ENCODE measurements at places on chromosomes 16 and 17.

DNA sequence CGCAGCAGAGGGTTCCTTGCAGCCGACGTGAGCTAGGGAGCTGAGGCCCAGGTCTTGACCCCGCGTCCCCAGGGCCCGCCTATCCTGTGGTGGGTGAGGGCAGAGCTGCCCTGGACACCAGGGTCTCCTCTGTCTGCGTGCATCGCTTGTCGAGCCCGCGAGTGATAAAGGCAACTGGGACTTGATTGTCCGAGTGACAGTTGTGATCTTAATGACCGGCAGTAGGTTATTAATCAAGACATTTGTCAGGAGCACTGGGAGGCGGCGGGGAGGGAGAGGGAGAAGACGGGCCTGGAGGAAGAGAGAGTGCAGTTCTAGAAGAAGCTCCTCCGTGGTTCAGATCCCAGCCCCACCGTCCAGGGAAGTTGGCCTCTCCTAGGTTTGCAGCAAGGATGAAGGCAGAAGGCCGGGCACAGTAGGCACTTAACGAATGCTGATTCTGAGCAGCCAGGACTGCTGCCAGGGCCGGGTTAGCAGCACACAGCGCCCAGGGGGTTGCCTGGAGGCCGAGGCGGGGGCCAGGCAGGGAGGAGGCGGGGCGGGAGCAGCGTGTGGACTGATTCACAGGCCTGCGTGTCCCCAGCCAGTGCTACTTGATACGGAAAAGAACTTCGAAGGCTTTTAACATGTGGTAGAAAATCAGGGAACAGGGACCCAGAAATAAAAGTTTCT lies 11.3 kb upstream of the GSE1 start:
- DNase-seq = peak; percentile 84

DNA sequence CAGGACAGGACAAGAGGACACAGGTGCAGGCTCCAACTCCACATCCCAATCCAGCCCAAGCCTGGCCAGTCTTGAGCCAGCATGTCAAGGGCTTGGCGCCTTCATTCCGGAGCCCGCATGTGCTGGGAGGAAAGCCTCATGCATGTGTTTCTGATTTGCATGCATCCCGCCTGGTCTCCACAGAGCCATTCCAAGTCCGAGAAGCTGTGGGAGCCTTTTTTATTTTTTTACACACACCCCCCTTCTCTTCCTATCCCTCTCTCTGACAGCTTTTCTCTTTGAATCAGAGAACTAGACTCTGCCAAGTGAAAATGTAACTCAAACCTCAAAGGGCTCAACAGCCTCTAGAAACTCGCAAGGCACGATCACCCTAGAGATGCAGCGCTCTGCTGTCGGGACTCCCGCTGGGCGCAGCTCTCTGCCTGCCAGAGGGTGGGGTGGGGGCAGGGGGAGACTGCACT lies 45.1 kb downstream of the NOG start:
- peak; percentile 9 for DNase-seq

- no peak for DNase-seq
These were observed 204.2 kb downstream of the NTN1 start for GRCh38 chr17:9225305-9226101.

DNA sequence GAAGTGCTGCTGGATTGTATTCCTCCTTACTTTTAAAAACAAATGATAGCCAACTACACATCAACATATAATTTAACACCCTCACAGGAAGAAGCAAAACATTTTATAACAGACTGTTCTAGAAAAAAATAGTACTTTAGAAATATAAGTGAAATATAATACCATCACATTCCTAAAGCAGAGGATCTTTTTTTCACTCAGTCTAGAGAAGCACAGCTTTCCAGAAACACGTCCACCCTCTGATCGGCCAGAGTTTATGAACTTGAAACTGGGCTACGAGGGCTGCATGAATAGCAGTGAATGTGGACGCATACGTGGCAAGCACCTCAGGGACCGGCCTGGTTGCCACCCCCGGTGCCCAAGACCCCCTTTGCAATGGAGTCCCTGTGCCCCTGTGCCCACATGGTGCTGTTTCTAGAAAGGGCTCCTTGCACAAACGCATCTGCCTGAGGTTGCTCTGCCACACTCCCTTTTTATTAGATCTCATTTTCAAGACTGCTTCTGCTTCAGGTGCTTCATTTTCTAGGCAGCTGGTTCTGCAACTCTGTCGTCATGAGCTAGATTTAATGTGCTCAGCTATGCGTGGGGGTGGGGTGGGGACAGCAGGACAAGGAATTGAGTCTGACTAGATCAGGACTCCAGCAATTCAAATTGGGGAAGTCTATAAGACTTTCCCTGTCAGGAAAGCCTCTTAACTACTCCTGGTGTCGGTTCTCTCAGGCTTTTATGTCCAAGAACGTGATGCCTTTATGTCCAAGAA lies 29.1 kb upstream of the ERN1 start:
- DNase-seq = no peak

DNA sequence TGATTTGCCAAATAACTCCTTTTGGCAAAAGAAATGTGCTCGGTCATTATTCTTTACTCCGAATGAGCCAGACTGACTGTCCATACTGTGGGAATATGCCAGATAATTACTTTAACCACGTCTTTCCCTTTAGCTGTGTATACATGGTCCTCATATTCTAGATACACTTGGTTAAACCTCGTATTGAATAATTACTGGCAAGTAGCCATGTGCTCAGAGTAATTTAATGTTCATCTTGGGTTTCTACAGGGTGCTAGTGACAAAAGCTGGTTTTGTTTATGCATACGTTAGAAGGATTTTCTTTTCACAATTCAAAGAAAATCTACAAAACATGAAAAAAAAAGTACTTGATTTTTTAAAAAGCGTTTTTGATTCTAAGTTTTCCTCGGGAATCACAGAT lies 540.3 kb downstream of the KCNJ2 start:
- DNase-seq = no peak

GRCh38 chr17:30324723-30325122 lies 9.1 kb downstream of the TMIGD1 start:
- no peak for DNase-seq

GRCh38 chr16:1300664-1301476 lies 8.6 kb upstream of the UBE2I start:
- no peak for DNase-seq

- no peak for DNase-seq
These were observed 283.8 kb upstream of the CA10 start for GRCh38 chr17:52442350-52442749.

GRCh38 chr16:1107141-1107540 lies 11.1 kb upstream of the C1QTNF8 start:
- no peak for DNase-seq

DNA sequence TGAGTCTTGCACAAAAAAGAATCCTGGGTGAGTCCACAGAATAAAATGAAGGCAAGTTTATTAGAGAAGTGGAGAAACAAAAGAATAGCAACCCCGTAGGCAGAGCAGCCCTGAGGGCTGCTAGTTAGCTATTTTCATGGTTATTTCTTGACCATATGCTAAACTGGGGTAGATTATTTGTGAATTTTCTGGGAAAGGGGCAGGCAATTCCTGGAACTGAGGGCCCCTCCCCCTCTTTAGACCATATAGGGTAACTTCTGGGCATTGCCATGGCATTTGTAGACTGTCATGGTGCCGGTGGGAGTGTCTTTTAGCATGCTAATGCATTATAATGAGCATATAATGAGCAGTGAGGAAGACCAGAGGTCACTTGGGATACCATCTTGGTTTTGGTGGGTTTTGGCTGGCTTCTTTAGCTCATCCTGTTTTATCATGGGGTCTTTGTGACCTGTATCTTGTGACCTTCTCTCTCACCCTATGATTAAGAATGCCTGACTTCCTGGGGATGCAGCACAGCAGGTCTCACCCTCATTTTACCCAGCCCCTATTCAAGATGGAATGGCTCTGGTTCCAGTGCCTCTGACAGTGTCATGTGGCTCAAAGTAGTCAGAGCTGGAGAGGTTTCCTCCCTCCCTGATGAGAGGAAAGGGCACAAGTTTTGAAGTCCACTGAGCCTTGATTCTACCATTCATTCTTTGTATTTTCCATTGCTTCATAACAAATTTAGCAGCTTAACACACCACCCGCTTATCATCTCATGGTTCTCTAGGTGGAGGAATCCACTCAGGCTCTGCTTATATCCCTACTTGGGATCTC lies 55.7 kb upstream of the LGALS9 start:
- DNase-seq = no peak

DNA sequence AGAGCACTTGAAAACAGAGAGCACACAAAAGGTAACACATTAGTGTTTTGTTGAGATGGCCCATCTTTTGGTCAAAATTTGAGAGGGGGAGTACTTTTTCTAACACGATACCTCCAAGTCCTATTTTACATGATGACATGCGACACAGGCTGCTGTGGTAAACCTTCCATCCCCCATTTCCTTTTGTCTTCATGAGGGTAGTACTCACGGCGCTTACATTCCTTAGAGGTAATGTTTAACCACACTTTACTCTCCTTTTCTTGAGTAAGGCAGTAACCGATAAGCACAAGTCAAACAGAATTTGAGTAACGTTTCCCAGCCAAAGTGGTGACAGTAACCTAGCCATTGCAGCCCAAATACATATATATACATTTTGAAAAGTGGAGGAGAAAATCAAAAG lies 35.8 kb upstream of the PITPNM3 start:
- no peak for DNase-seq

DNA sequence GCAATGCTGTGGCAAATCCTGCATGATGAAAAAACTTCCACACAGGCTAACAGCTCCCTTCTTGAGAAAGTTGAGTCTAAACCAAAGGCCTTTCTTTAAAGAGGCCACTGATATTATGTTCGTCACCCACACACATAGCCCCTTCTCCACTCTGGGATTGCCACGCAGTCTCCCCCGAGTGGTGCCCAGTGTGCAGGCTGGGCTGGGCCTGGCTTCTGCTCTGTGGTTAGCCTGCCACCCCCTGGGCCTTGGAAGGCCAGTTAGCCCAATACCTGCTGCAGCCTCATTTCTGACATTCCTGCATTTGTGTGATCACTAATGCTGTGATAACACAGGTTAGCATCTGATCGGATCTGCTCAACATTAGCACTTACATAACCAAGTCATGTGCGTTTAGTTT lies 44.8 kb downstream of the CDH3 start:
- DNase-seq = no peak

GRCh38 chr16:86609115-86609514 lies 30.8 kb downstream of the FOXL1 start:
- DNase-seq = peak; percentile 16

GRCh38 chr16:306911-307370 lies 24.0 kb downstream of the PDIA2 start:
- DNase-seq = peak; percentile 65

GRCh38 chr16:78501744-78502143 lies 402.3 kb downstream of the WWOX start:
- DNase-seq = no peak

DNA sequence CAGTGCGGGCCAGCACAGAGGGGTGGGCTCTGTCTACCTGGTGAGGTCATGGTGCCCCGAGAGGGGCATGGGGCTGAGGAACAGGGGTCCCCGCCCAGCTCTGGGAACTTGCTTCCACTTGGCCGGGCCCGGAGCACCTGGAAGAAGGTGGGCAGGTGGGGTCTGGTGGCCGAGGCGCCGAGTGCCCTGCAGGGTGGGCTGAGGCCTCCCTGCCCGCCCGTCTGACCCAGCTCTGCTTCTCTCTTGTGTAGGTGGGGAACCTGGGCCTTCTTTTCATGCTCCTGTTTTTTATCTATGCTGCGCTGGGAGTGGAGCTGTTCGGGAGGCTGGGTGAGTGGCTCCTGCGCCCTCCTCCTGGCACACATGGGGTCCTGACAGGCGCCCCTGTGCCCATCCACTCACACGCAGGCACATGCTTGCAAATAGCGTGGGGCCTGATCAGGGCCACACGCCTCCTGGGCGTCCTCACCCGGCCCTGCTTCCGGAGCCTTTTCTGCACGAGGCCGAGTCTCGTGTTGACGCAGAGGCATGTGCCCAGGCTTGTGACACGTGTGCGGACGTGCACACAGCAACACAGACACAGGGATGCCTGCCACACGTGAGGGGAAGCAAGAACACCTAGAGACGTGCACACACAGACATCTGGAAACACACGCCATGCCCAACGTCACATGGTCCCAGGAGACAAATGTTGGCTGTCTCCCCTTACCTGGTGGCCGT lies 8.2 kb downstream of the TPSG1 start:
- no peak for DNase-seq

GRCh38 chr17:47240806-47241205 lies 12.8 kb upstream of the ITGB3 start:
- DNase-seq = no peak

DNA sequence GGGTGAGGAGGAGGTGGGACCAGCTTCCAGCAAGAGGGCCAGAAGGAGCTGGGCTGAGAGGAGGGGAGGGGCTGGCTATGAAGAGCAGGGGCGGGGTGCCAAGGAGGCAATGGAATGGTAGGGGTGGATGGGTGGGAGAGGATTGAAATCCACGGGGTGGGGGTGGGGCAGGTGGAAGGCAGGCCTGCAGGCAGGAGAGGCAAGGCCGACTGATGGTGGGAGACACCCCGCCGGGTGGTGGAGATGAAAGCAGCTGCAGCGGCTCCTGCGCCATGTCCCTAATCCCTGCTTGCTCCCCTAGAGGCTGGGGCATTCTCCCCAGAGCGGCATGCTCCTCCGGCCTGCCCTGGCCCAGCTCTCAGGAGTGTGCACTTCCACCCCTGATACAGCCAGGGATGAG lies 27.8 kb upstream of the TAC4 start:
- no peak for DNase-seq

- peak; percentile 40 for DNase-seq
These were observed 1.0 kb downstream of the ORAI3 start for GRCh38 chr16:30949650-30950515.

DNA sequence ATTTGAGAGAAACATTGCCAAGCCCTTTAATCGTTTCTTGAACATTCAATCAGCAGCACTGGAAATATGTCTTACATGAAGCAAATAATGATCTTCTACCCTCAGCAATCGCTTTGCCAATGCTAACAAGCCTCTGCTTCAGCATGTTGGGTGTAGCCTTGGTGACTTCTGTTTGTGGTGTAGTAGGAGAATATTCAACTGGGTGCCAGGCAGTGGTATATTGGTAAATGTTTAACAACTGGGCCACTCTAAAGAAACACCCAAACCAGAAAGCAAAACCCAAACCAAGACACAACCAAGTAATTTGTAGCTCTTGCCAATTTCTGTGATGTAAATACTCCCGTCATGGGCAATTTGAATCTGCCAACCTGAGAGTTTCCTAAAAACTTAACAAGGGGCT lies 9.7 kb downstream of the CDH13 start:
- DNase-seq = no peak

GRCh38 chr17:41785859-41786226 lies 668 bp downstream of the JUP start:
- DNase-seq = peak; percentile 14
